Activated CD8-positive, alpha-beta T cell treated with anti-CD3 and anti-CD28 coated beads for 36 hours (primary cell): ENCODE measurements at places on chromosomes 4 and X. TPM values are rescaled to one million over a fixed set of nuclear protein-coding genes. Genes with fewer than 3 reads are reported as not detected.

- DNase-seq = no peak
- no peaks in the 10 kb centered on the region for H3K4me1 ChIP-seq
- H3K27me3 ChIP-seq = no peaks in the 10 kb centered on the region
- H3K4me3 ChIP-seq = no peak overlapping the region
Observed at GRCh38 chr4:21092531-21092930, 392.3 kb downstream of the PACRGL start.

DNA sequence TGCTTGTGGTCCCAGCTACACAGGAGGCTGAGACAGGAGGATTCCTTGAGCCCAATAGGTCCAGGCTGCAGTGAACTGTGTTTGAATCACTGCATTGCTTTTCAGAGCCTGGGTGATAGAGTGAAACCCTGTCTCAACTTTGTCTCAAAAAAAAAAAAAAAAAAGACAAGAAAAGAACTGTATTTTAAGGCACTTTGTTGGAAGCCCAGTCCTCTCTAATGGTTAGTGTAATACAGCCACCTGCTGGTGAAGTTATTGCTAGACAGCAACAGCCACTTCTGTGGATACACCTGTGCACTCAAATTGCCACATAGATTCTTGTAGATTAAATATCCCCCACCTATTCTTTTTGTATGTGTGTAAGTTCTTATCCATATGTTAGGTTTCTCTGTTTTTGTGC is 10.1 kb upstream of the FGG start:
- no peaks in the 10 kb centered on the region for H3K4me1 ChIP-seq
- DNase-seq = peak; percentile 16
- H3K27ac ChIP-seq = no peak overlapping the region
- H3K4me3 ChIP-seq = no peak overlapping the region

DNA sequence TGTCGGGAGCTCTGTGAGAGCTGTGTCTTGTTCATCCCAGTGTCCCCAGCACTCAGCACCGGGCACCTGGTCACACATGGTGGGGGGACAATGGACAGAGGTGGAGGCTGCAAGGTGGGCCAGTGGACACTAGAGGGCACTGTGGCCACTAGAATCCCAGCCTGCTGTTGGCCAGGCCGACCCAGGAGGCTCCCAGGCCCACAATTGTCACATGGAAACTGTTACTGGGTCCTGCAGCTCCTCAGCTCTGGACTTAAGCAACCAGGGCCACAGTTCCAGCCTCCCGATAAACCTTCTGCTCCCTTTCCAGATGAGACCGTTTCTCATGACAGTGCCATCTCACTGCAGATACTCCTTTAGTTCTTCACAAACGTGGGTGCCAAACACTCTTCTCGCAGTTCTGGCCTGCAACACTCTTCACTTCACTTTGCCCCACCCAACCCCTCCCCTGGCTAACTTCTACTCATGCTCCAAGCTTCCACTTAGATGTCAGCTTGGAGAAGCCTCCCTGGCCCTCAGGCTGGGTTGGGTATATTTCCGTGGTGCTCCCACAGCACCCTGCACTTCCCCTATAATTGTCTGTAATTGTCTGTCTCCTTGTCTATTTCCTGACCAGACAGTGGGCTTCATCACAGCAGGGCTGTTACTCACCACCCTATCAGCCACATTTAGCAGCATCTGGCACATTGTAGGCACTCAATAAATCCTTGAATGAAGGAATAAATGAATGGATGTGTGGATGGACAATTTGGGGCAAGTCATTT is 3.5 kb upstream of the IQSEC2 start:
- H3K27ac ChIP-seq = no peak overlapping the region
- peak; percentile 61 for DNase-seq
- H3K36me3 ChIP-seq = no peaks in the 10 kb centered on the region
- H3K27me3 ChIP-seq = no peaks in the 10 kb centered on the region
- peaks cover 23% of the 10 kb centered on the region for H3K4me1 ChIP-seq

- no peaks in the 10 kb centered on the region for H3K27me3 ChIP-seq
- H3K4me1 ChIP-seq = no peaks in the 10 kb centered on the region
- no peak overlapping the region for H3K27ac ChIP-seq
- no peak overlapping the region for H3K4me3 ChIP-seq
- DNase-seq = no peak
Observed at GRCh38 chrX:33183361-33183760, 28.0 kb downstream of the DMD start.

GRCh38 chr4:184389978-184390900 is 84.1 kb downstream of the IRF2 start:
- H3K4me3 ChIP-seq = no peak overlapping the region
- H3K27ac ChIP-seq = no peak overlapping the region
- H3K27me3 ChIP-seq = no peaks in the 10 kb centered on the region
- no peak for DNase-seq

DNA sequence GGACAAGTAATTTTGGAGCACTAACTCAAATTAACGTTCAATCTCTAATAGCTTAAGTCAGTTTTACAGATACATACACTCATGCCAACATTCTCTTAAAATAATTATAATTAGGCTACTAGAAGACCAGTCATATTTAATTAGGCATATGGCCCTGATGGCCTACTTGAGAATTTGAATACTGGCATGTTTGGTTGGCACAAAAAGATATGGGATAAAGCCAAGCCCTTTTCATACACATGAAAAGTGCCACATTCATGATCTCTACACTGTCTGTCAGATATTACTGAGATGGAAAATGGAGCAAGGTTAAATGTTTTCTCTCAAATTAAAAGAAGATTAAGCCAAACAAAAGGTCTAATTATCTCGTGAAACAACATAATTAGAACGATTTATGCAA is 1091.0 kb downstream of the C4orf33 start:
- no peaks in the 10 kb centered on the region for H3K4me1 ChIP-seq
- H3K27ac ChIP-seq = no peak overlapping the region
- no peak for DNase-seq
- no peaks in the 10 kb centered on the region for H3K27me3 ChIP-seq

DNA sequence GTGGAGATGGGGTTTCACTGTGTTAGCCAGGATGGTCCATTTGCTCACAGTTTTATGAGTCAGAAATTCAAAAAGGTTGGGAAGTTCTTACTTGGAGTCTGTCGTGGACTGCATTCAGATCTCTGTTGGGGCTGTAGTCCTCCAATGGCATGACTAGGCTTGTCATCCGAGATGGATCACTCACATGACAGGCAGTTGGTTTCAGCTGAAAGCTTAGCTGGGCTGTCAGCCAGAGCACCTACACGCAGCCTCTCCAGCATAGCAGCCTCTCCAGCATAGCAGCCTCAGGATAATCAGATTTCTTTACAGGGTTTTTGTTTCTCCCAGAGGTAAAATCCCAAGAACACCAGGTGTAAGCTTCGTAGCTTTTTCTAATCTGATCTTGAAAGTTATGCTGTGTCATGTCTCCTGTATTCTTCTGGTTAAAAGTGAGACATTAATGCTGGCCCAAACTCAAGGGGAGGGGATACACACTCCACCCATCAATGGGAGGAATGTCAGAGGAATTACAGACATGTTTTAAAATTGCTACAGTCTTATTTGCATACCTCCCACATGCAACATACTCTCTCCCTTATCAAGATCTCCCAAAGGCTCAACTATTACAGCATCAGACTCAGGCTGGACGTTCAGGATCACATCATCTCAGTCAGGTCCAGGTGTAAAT is 31.6 kb upstream of the SOD3 start:
- peaks cover 1% of the 10 kb centered on the region for H3K27me3 ChIP-seq
- no peaks in the 10 kb centered on the region for H3K4me1 ChIP-seq
- no peak overlapping the region for H3K27ac ChIP-seq
- no peaks in the 10 kb centered on the region for H3K36me3 ChIP-seq
- DNase-seq = no peak

DNA sequence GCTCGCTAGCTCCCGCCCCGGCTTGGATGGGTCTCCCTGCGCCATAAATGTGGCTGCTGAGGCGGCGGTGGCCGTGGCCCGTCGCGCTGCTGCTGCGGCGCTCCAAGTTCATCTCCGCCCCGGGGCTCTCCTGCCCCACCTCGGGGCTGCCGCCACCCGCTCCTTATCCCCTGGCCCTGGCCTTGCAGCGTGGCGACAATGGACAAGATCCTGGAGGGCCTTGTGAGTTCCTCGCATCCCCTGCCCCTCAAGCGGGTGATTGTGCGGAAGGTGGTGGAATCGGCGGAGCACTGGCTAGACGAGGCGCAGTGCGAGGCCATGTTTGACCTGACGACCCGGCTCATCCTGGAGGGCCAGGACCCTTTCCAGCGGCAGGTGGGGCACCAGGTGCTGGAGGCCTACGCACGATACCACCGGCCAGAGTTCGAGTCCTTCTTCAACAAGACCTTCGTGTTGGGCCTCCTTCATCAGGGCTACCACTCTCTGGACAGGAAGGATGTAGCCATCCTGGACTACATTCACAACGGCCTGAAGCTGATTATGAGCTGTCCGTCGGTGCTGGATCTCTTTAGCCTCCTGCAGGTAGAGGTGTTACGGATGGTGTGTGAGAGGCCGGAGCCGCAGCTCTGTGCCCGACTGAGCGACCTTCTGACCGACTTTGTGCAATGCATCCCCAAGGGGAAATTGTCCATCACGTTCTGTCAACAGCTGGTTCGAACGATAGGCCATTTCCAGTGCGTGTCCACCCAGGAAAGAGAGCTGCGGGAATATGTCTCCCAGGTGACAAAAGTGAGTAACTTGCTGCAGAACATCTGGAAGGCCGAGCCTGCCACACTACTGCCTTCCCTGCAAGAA is 763 bp downstream of the USP38 start:
- H3K27me3 ChIP-seq = no peaks in the 10 kb centered on the region
- peak overlapping the region; percentile 94 for H3K27ac ChIP-seq
- H3K4me1 ChIP-seq = peaks cover 43% of the 10 kb centered on the region

DNA sequence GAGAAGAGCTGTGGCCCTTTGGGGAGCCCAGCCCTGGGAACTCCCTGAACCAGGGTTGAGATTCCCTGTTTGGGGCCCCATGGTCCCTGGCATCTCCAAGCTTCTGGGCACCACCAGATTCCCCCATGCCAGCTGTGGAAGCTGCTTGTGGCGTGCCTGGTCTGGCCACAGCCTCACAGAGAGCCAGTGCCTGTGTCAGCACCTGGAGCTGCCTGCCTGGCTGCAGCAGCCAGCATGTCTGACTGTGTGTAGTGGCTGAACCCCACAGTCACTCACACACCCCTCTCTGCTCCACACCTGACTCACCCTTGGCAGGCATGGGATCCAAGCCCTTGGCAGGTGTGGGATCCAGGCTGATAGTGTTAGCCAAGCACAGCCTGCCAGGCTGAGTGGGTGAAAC is 97.2 kb upstream of the GALNTL6 start:
- no peak overlapping the region for H3K27ac ChIP-seq
- H3K27me3 ChIP-seq = no peaks in the 10 kb centered on the region
- H3K36me3 ChIP-seq = no peaks in the 10 kb centered on the region
- H3K4me3 ChIP-seq = no peak overlapping the region
- no peaks in the 10 kb centered on the region for H3K4me1 ChIP-seq
- DNase-seq = no peak

GRCh38 chr4:105765690-105766407 is 57.3 kb downstream of the GSTCD start:
- DNase-seq = no peak
- no peaks in the 10 kb centered on the region for H3K4me1 ChIP-seq
- H3K27me3 ChIP-seq = no peaks in the 10 kb centered on the region
- no peak overlapping the region for H3K4me3 ChIP-seq

DNA sequence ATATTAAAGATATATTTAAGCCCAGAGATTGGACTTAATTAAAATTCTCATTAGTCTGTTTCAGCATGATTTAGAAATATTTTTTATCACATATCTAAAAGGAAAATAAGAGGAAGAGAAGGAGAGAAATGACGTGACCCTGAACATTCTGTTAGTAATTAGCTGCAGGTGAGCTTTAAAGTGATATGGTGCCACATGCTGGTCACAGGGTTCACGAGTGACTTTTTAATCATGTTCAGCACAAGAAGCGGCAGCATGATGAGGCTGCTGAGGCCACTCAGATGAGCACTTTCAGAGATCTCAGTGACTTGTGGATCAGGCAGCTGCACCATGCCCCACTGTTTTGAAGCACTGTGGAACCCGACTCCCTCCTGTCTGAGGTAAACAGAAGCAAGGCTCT is 37.9 kb upstream of the NPY2R start:
- no peak overlapping the region for H3K27ac ChIP-seq
- H3K36me3 ChIP-seq = no peaks in the 10 kb centered on the region
- no peak for DNase-seq
- no peak overlapping the region for H3K4me3 ChIP-seq
- H3K27me3 ChIP-seq = no peaks in the 10 kb centered on the region
- H3K4me1 ChIP-seq = no peaks in the 10 kb centered on the region

DNA sequence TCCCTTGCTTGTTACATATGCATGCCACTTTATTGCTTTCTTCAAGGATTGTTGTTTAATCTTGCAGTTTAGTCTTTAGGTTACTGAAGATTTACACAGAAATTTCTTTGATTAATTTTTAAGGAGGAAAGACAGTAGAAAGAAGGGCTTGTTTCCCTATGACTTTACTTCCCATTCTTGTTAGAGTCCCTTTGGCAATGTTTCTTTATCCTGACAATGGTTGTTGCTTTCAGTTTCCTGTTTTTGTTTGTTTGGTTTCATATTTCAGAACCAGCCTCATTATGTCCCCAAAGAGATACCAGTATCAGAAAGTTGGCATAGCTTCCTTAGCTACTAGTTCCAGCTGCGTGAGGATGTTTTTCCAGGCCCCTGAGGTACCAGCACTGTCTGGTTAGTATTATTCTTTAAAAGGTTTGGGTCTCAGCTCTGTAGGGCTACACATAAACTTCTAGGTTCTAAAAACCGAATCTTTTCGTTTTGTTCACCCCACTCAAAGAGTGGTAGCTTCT is 61.3 kb upstream of the UNC5C start:
- no peak overlapping the region for H3K27ac ChIP-seq
- no peaks in the 10 kb centered on the region for H3K4me1 ChIP-seq
- no peak for DNase-seq
- no peak overlapping the region for H3K4me3 ChIP-seq
- H3K27me3 ChIP-seq = peaks cover 3% of the 10 kb centered on the region

GRCh38 chr4:185761352-185762235 is 50.4 kb downstream of the SORBS2 start:
- H3K27ac ChIP-seq = no peak overlapping the region
- H3K27me3 ChIP-seq = peaks cover 3% of the 10 kb centered on the region

DNA sequence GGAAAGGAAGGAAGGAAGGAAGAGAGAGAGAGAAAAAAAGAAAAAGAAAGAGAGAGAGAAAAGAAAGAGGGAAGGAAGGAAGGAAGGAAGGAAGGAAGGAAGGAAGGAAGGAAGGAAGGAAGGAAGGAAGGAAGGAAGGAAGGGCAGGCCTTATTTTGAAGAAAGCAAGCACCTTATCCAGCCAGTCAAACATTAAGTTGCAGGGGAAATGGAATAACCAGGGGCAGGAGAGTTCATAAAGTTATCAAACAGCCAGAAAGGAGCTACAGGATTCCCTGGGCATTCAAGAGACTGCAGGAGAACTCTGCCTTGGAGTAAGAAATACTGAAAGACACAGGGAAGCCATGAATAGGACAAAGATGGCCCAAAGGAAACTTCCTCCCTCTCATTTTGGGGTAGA is 672.0 kb upstream of the INTU start:
- no peak for DNase-seq
- no peak overlapping the region for H3K4me3 ChIP-seq
- H3K27ac ChIP-seq = no peak overlapping the region
- H3K4me1 ChIP-seq = no peaks in the 10 kb centered on the region
- H3K36me3 ChIP-seq = no peaks in the 10 kb centered on the region

The NDP gene
- not detected for total RNA-seq

The OTUD5 gene
- total RNA-seq = 51.5 TPM

The GAGE12J gene
- total RNA-seq = not detected

The SMS gene
- 175 TPM for total RNA-seq

The CLGN gene
- 0.31 TPM for total RNA-seq

The RTL9 gene
- not detected for total RNA-seq
